ENCODE measurements at places on chromosomes 5 and 9.

DNA sequence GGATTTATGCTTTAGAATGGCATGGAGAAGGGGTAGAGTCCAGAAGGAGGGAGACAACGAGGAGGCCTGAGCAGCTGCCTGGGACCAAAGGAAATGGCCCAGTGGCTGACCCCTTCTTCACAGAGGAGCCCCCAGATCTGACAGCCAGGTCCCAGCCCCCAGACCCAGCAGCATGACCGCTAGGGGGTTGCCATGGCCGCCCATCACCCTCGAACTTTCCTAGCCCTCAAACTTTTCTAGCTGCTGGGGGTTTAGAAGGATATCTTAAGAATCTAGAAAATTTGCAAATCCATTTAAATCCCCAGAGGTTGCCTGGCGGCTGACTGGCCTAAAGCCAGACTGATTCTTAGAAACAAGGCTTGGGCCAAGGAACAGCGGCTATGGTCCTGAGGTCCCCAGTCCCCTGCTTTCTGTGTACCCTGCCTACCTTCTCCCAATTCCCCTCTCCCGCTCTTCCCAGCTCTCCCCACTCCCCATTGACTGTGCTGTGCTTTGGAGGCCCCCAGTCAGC is 972 bp downstream of the PDGFRB start:
- DNase-seq: no peak

DNA sequence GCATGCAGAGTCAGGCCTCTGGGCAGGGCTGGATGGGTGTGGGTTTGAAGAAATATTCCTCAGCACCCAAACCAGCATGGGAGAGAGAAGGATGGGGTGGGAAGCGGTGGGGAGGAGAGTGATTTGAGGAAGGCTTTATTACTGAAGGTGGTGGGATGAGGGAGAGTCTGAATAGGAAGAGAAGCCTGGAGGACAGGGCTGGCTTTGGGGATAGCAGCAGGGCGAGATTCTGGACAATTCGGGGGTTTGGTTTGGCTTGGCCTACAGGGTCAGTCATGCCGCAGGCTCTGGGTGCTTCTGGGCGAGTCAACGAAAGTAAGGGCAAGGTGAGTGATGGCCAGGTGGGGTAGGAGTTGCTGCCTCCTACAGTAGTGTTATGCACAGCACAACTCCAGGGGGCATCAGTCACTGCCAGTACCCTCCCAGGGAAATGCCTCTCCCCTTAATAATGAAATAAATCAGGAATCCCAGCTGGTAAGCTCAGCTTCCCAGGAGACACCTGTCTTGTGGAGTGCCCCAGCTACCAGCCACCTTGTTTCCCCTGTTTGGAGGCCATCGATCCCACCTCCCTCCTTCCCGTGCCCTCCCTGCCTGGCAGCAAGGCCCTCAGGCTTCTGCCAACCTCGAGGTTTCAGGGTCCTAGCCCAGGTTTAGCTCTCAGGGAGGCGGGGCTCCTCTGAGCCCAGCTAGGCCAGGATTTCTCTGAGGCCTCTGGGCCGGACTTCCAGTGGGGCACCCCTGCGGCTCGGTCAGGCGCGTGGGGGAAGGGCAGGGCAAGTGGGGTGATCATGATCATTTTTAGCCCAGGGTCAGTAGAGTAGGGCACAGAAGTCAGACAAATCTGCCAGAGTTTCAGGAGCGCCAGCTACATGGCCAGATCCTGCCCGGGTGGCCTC is 741 bp upstream of the NKX2-5 start:
- DNase-seq: no peak

DNA sequence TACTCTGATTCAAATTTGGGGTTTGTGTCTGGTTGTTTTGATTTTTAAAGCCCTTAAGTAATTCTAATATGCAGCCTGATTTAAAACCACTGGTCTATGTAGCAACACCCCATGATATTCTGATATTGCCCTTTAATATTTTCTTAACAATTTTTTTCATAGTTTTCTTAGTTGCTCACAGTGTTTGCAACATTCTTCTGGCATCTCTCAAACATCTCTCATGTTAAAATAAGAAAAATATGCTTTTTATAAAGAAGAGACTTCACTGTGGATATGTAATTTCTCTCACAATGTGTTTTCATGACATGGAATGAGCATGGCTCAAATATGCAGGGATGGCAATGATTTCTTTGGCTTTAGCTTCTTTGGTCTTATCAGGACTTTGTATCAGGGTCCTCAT is 183.7 kb downstream of the TAF11L14 start:
- DNase-seq: no peak

- no peak for DNase-seq
These were observed 13.9 kb downstream of the NR2F1 start for GRCh38 chr5:93596676-93597490.

- DNase-seq: no peak
These were observed 142.7 kb downstream of the KCNN2 start for GRCh38 chr5:114504560-114504959.

DNA sequence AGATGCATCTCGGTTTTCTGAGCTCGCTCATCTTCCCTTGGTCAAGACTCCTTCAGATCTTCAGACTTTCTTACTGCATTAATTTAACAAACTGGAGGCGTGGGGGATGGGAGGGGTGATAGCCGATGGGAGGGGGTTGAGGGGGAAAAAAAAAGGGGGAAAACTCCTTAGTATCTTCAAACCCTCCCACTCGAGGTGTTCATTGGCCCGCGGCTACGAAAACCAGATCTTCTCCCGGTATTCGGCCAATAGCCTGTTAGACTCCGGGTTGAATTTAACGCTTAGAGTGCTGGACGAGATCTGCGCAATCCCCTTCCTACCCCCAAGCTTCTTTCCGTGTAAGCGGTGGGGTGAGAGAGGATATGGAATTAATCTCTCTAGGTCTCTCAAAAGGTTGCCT is 689 bp upstream of the GLRA1 start:
- no peak for DNase-seq

- DNase-seq: no peak
These were observed 29.9 kb downstream of the SEMA6A start for GRCh38 chr5:116544531-116545241.

Measured in epithelial cell of proximal tubule (primary cell).